ENCODE measurements at places on chromosomes 5 and 9.

DNA sequence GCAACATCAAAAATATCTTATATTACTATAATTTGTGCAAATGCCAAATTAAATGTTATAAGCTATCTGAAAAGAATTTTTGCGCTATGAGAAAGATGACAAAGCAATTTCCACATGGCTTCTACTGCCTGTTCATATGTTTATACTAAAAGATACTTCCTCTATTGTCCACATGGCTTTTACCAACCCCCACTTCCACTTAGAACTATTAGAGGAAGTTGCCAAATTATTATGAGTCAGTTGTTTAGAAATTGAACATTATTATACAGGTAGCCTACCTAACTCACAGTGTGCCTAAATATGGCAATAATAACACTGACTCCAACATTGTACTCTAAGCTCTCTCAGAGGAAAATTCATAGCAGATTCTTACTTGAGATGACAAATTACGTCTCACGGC lies 37.6 kb upstream of the SLC27A6 start:
- peak; percentile 65 for DNase-seq

GRCh38 chr9:16704116-16705110 lies 166.1 kb downstream of the BNC2 start:
- DNase-seq: no peak

DNA sequence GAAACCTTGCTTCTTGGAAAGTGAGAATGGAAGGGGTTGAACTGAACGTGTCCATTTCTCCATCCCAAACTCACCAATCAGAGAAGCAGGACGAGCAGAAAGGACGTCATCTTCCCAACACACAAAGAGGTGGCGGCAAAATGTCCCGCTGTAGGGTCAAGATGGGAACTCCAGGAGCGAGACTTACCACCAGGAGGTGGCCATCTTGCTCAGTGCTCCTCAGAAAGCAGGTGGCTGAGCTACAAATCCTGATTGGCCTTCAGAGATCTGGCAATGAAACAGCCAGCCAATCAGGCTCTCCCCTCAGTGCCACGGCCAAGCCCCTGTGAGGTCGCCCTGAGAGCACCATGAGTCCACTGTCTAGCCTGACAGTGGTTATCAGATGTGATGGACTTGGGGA lies 259.0 kb downstream of the NDUFS4 start:
- DNase-seq: no peak

GRCh38 chr5:154133591-154133990 lies 56.9 kb upstream of the GALNT10 start:
- DNase-seq: no peak

GRCh38 chr5:5905186-5905585 lies 473.2 kb downstream of the MED10 start:
- no peak for DNase-seq

GRCh38 chr9:124088476-124088837 lies 76.9 kb downstream of the LHX2 start:
- no peak for DNase-seq

DNA sequence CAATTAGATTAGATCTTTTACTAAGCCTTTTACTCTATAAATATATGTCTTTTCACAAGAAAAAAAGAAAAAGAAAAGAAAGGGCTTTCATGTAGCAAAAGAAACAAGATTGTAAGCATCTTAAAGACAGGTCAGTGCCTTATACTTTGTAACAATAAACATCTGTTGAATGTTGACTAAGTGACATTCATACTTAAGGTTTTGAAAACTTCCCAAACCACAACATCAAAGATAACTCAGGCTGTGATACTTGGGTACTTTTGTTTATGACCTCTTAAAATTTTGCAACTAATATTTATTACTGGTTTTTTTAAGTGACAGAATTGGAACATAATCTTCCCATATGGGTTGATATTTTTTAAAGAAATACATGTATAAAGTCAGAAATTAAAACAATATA lies 7.4 kb downstream of the GRAMD2B start:
- DNase-seq: no peak

- no peak for DNase-seq
These were observed 81.4 kb downstream of the C9orf152 start for GRCh38 chr9:110126499-110126941.

DNA sequence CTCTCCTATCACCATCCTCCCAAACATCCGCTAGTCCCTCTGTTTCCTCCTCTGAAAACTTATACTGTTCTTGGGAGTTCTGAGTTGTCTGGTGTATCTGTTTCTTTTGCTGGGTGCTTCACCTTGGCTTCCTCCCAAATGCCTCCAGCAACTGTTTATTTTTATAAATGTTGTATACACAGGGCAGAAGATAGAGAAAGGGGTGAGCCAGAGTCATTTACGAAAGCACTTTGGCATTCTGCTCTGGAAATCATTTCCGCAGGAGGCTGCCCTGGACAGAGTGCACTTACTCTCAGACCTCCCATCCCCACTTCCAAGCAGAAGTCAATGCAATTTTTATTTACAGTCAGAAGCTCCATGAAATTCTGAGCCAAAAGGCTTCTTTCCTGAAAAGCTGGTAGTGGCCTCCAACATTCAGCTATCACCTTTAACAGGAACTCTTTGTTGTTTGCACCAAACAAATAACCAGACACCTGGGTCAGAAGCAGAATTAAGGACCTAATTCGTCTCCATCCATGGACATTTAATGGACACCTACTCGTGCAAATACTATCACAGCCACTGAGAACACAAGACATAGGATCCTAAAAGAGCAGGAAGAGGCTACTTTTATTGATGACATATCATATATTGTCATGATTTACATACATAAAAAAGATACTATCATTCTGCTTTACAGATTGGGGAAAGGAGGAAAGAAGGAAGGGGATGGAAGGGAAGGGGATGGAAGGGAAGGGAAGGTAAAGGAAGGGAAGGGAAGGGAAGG lies 229.5 kb upstream of the PAPPA start:
- DNase-seq: no peak

DNA sequence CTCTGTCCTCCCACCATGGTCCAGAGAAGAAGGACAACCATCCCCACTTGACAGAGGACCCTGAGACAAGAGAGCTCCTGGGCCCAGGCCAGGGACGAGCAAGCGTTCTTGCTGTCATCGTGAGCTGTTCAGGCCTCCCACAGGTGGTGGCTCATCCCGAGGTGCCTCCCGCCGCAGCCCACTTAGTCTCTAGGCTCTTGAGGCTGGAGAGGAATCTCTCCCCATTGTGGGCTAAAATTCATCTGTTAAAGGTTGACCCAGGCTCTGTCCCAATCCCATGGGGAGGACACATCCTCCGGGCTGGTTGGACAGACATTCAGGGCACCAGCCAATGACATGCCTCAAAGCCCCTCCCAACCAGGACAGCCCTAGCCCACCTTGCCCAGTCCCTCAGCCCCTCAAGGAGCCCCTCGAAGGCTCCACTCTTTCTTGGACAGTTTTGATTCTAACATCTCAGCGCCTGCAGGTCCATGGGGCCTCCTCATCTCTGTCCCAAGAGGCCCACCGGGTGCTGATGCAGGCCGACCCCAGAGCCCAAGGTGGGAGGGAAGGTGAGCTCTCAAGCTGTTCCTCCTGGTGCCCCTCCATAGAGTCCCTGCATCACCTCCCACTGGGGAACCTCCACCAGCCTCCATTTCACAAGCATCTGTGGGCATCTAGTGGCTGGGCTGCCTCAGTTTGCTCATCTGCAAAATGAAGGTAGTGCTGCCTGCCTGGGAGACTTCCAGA lies 52.9 kb downstream of the BARX1 start:
- no peak for DNase-seq

DNA sequence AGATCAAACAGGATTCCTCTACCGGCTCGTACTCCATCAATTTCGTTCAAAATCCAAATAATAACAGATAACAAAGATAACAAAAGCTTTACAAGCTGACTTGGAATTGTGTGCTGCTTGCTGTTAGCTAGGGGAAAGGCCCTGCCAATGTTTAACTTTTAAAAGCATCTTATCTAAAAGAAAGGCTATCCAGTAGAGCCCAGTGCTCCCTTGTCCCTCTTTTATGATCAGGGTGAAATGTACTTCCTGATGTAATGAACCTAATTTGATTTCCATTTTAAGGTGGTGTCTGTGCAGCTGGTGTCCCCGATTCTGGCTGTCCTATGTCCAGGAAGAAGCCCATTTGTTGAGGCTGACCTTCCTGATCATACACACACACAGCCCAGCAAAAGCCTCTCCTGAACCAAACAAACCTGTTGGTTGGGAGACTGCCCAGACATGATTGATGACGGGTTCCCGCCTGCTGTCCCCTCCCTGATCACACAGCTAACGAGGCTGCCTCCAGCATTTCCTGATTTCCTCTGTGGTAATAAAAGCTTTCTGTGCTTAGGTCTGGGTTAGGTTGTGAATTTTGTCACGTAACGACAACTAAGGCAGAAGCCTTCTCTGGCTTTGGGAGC lies 54.1 kb downstream of the PWWP2A start:
- no peak for DNase-seq

DNA sequence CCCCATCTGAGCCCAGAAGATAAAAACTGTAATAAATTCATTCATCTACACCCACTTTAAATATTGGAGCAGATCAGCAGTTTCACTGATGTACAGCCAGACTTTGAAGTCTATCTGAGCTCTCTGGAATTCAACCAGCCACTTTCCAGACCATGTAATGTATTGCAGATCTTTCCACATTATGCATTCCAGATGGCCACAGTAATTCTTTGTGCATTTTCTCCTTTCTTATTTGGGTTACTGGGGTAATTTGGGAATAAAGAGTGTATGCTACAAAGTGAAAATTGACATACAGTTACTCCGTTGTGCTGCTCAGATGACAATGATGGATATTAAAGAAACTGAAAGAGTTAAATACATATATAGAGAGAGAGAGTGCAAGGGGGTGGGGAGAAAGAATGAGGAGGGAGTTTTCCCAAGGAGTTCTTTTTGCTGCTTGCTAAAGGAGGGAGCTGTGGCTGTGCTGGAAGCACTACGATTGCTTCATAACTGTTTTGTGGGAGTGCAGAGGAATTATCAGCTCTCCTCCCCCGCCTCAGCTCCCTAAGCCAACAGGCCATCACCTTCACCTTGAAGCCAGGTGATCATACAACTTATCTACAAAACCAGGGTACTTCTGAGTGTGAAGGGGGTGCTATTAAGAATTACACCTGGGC lies 152.8 kb downstream of the GAS1 start:
- no peak for DNase-seq

DNA sequence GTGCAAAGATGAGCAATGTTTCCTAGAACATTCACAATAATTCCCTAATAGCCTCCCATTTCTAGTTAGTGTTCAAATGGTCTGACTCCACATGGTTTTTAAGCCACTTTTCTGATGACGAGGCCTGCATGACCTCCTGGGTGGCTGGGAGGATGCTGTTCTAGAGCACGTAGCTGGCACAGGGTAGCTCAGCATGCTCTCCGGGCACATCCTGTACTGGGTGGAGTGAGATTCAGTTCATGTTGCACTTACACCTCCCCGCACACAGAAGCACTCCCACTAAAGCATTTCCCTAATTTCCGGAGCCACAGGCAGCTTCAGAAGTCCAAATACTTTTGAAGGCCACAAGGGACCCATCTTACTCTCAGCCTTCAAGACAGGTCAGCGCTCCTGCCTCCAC lies 159.8 kb upstream of the LHFPL2 start:
- no peak for DNase-seq

GRCh38 chr5:86679529-86679928 lies 61.8 kb downstream of the COX7C start:
- DNase-seq: peak; percentile 59

DNA sequence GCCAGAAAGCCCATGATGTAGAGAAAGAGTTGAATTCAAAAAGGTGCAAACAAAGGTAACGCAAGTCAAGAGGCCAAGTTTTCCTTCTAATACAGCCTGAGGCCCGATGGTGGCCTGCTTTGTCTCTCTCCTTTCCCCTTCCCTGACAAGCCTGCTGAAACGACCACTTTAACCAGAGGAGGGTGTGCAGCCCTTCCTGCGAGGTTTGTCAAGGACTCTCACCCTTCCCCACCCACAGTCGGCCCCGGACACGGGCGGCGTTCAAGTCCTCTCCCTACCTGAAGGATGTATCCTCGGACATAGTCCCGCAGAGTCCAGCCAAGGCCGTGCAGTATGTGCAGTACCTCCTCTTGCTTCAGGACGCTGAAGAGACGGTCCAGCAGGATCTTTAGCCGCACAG lies 318.2 kb downstream of the BNC2 start:
- DNase-seq: no peak

GRCh38 chr5:135476615-135477581 lies 24.7 kb upstream of the TIFAB start:
- DNase-seq: no peak

- DNase-seq: no peak
These were observed 71.8 kb downstream of the PHF2 start for GRCh38 chr9:93648181-93648580.

- DNase-seq: peak; percentile 72
These were observed 1.5 kb downstream of the FAM78A start for GRCh38 chr9:131274674-131275331.

DNA sequence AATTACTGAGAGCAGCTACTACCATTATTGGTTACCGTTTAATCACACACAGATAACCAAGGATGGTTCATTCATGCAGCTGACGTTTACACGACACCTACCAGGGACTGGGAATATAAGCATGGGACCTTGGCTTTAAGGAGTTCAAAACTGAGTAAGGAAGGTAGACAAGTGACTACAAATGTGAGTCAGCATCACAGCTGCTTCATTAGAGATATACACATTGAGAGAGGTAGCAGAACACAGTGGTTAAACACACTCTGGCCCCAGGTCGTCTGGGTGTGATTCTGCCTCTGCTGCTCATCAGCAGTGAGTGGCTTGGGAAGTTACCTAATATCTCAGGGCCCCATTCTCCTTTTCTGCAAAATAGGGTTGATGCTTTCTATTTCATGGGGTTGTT lies 268.6 kb downstream of the NR3C1 start:
- DNase-seq: no peak

- no peak for DNase-seq
These were observed 57.6 kb downstream of the DENND4C start for GRCh38 chr9:19288081-19288480.

DNA sequence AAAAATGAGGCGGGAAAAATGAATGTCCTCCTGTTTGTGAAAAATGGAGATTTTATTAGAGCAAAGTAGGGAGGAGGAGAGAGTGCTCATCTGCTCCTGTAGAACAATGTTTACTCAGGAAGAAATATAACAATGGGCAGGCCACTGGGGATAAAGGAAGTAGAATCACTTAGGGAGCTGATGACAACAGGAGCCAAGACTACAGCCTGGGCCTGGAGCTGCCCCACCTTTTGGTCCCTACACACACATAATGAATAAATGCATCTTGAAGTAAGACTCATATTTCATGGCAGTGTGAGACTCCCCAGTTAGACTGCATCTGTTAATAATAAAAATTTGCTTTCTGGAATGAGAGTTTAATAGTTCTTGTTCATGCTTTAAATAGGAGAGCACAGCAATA lies 1939.8 kb downstream of the EFNA5 start:
- no peak for DNase-seq

Data from Karpas-422 (cell line).